ENCODE measurements at places on chromosomes 3 and 15.

GRCh38 chr15:38684440-38685010 is 119.9 kb upstream of the RASGRP1 start:
- no peak for DNase-seq

DNA sequence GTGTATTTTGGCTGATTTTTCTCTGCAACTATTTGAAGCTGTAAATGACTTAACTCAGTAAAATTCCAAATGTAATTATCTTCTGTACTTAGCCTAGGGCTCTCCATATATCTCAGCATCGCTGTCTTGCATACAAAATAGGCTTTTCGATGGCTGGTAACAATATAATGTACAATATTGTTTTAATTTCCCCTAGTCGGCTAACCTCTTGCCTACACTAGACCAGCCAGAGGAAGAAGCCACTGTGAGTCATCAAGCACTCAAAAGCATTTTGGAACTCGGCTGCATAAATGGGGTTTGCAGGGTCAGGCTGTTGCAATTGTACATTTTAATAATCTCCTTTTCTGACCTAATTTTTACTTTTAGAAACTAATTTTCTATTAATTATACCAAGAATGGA is 583.8 kb downstream of the FOXP1 start:
- no peak for DNase-seq

DNA sequence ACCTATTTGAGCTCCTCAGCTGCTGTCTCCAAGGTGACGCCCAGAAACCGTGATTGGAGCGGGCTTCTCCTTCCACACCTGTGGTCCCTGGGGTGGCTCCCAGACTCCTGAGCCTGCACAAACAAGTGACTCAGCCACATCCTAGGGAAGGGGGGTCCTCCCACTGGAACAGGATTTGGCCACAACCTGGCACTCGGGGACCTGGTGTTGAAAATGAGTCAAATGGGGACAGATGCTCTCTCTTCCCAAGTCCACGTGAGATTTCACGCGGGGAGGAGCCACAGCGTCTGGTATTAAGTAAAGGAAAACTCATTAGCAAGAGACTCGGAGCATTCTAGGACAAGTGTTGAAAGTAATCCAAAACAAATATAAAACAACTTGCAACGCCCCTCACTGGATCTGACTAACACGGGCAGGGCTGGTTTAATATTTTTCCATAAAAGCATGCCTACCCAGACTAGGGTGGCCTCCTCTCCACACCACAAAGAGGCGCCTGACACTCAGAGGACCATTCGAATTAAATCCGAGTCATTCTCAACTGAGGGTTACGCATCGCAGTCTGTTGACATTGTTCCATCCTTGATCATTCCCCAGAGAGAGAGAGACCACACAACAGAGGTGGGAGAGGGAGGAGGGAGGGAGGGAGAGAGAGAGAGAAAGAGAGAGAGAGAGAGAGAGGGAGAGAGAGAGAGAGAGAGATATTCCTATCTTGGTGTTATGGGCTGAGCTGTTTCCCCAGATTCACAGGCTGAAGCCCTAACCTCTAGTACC is 74.4 kb downstream of the MGLL start:
- DNase-seq = no peak

GRCh38 chr3:148742118-148742517 is 44.4 kb downstream of the AGTR1 start:
- no peak for DNase-seq

DNA sequence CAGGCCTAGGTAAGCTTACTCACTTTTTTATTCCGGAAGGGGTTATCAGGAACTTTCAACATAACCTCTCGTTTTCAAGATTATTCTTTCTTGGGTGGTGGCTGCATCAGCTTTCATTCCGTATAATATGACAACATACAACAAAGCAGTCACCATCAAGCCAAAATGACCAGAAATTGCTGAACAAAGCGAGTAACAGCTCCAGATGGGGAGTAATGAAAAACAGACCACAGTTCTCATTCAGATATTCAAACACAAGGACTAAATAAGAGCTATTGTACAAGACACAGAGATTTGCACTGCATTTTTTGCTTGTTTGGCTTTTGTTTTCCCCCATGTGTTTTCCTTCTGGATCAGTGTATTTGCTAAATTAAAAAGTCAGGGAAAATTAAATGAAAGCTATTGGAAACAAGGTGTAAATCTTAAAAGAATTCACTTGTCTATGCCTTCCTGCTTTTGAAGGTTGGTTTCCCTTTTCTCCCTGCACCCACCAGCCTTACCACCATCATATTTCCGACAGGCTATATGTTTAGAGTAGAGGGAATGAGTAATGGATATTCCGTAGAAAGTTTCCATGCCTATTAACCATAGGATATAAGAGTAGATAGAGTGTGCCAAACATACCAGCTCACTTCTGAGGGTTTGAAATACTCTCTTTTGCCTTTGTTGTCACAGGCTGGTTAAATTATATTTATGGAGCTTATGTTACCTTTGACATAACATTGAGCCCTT is 213.6 kb downstream of the RBMS3 start:
- DNase-seq = no peak

DNA sequence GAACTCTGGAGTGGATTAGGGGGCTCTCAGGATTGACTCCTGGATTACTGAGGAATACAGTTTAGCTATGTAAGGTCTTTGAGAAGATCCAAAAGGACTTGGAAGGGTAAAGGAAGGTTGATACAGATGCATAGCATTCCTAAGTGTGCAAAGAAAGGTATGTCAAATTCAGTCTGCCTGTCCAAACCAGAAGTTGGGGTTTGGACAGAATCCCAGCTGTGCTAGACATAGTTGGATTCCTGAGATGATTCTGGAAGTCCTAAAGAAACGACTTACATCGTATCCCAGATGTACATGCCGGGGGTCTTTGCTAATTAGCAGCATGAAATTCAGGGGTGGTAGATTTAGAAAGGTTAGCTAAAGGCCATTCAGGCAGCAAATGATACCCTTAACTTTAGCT is 97.7 kb upstream of the TSPAN3 start:
- DNase-seq = no peak

Data from CD4-positive, alpha-beta T cell (primary cell).